ENCODE measurements at places on chromosomes 5 and 9.

GRCh38 chr9:114397848-114398605, 10.2 kb upstream of the AKNA start:
- DNase-seq = peak; percentile 92

- DNase-seq = peak; percentile 71
Observed at GRCh38 chr9:104747565-104748358, at the start of gene NIPSNAP3A. TSS of gene NIPSNAP3A (plus strand) at chr9:104747683. CDS start at chr9:104747793, 110 bp downstream.

GRCh38 chr9:136407911-136408310, 2.5 kb downstream of the ENTR1 start:
- no peak for DNase-seq

GRCh38 chr9:13770956-13771355, 491.5 kb upstream of the MPDZ start:
- DNase-seq = no peak

GRCh38 chr9:126386088-126386487, 59.5 kb downstream of the MVB12B start:
- DNase-seq = no peak

GRCh38 chr5:103119070-103119764, 721 bp downstream of the GIN1 start:
- no peak for DNase-seq

GRCh38 chr5:171272996-171273970, 35.8 kb upstream of the TLX3 start:
- no peak for DNase-seq

GRCh38 chr5:143347046-143347445, 56.4 kb downstream of the NR3C1 start:
- DNase-seq = no peak

DNA sequence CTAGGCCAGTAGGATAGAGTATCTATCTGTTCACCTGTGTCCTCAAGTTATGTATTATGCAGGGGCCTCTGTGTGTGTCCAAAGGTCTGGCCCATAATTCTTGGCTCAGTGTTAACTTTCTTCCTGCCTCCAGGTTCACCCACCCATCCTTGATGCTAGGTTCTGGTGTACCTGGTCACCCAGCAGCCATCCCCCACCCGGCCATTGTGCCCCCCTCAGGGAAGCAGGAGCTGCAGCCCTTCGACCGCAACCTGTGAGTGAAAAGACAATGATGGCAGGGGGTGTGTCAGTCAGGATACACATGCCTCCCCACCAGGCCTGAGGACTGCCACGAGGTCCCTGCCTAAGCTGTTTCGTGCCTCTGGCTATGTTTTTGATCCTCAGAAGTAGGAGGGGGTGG, 27.6 kb downstream of the TCF7 start:
- DNase-seq = no peak

DNA sequence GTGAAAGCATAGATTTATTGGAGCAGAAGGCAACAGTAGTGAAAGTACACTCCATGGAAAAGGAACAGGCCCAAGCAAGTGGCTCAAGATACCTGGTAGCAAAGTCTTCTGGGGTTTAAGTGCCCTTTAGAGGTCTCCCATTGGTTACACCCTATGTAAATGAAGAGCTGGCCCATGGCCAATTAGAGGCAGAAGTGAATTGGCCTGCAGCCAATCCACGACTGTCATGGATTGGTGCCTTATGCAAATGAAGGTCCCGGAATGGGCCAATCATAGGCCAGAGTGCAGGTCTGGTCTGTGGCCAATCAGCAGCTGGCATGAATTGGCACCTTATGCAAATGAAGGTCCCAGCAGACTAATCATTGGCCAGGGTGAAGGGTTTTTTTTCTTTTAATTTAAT, 64.2 kb upstream of the PCSK5 start:
- no peak for DNase-seq

GRCh38 chr9:116471093-116471906, 215.8 kb upstream of the TRIM32 start:
- DNase-seq = no peak

- no peak for DNase-seq
Observed at GRCh38 chr5:50874306-50875001, 208.0 kb downstream of the PARP8 start.

GRCh38 chr5:108124596-108124995, 257.3 kb downstream of the FBXL17 start:
- DNase-seq = no peak

DNA sequence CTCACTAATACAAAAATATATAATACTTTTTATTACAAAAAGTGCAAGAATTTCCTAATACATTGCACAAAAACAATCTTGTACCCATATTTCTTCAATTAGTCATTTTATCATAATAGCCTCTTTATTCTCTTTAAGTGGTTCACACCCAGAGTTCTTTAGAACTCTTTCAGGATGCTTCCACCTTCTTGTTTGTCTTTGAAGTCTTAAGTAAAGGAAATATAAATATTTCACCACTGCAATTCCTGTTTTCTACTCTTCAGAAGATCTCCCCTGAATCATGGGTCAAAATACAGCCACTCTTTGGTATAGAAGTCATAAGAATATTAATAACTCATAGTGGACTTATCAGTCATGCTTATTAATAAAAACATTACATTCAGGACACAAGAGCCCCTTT, 293.0 kb downstream of the ATPSCKMT start:
- DNase-seq = no peak

All from stimulated activated CD8-positive, alpha-beta memory T cell treated with anti-CD3 and anti-CD28 coated beads, Interleukin-4, amount 100 ng/mL, for 1 hour (primary cell).